Astrocyte (in vitro differentiated cells and primary cell): ENCODE measurements at places on chromosomes 1 and 21. TPM values are rescaled to one million over a fixed set of nuclear protein-coding genes. Genes with fewer than 3 reads are reported as not detected.

GRCh38 chr1:231035799-231036198 is 4.3 kb downstream of the FAM89A start:
- peaks cover 9% of the 10 kb centered on the region for H3K4me1 ChIP-seq
- H3K27me3 ChIP-seq: no peaks in the 10 kb centered on the region
- H3K27ac ChIP-seq: no peak overlapping the region
- DNase-seq: no peak
- no peaks in the 10 kb centered on the region for H3K36me3 ChIP-seq

DNA sequence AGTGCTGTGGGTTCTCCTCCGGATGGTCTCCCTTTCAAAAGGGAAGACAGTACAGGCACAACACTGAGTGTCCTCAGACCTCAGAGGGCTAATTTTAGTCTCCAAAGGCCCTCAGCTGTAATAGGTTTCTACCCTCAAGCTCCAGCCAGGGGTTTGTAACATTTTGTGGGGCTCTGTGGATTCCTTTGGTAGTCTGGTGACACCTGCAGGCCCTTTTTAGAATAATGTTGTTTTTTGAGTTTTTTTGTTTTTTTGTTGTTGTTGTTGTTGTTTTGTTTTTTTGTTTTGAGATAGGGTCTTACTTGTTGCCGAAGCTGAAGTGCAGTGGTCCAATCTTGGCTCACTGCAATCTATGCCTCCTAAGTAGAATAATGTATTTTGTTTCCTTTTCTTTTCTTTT is 15.0 kb upstream of the TMEM201 start:
- no peak for DNase-seq
- H3K4me3 ChIP-seq: no peak overlapping the region
- H3K4me1 ChIP-seq: no peaks in the 10 kb centered on the region
- H3K27ac ChIP-seq: no peak overlapping the region

GRCh38 chr1:172960454-172961208 is 90.1 kb downstream of the TNFSF18 start:
- no peak overlapping the region for H3K4me3 ChIP-seq
- H3K4me1 ChIP-seq: peaks cover 14% of the 10 kb centered on the region
- H3K36me3 ChIP-seq: no peaks in the 10 kb centered on the region
- peak; percentile 73 for DNase-seq

DNA sequence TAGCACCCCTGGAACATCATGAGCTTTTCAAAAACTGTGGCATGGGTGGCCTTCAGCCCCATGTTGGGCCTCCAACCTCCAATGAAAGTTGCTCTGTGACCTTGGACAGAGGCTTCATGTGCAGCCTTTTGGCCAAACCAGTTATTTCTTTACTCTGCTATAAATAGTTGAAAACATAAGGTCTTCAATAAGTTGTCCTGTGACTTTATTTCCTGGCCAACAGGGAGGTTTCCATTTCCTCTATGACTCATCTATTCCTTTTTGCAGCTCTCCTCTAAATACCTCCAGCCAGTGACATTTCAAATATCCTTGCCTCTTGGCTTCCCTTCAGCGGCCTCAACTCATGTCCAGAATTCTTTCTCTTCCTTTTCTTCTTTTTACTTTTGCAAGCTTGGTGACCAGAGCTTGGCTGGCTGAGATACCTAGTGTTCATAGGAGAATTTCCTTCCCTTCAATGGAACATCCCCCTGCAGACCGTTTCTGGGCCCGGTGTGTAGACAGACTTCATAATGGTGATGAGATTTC is 22.7 kb upstream of the TRIM67 start:
- H3K4me1 ChIP-seq: peaks cover 32% of the 10 kb centered on the region
- H3K36me3 ChIP-seq: no peaks in the 10 kb centered on the region
- DNase-seq: peak; percentile 91
- no peaks in the 10 kb centered on the region for H3K27me3 ChIP-seq

- H3K4me1 ChIP-seq: no peaks in the 10 kb centered on the region
- DNase-seq: no peak
- H3K36me3 ChIP-seq: no peaks in the 10 kb centered on the region
- H3K27me3 ChIP-seq: no peaks in the 10 kb centered on the region
Measured at GRCh38 chr21:27225151-27225550, 258.3 kb upstream of the ADAMTS5 start.

DNA sequence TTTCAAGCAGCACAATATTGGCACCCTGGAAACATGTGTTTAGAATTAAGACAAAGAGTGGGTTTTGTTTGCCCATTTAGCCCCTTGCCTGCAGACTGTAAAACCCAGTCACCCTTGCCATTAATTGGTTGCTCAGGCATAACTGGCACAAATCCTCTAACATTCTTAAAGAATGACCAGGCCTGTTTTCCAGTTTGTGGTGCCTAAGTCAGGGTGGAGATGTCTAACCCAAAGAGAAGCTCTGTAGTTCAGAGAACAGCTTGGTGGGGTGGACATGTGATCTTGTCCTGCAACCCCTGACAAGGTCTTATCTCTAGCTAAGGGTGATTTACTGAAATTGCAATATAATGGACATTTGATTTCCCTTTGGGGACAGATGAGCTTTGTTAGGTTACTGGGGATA is 8.8 kb upstream of the ANGPTL7 start:
- H3K27me3 ChIP-seq: no peaks in the 10 kb centered on the region
- H3K4me3 ChIP-seq: no peak overlapping the region
- H3K27ac ChIP-seq: no peak overlapping the region

DNA sequence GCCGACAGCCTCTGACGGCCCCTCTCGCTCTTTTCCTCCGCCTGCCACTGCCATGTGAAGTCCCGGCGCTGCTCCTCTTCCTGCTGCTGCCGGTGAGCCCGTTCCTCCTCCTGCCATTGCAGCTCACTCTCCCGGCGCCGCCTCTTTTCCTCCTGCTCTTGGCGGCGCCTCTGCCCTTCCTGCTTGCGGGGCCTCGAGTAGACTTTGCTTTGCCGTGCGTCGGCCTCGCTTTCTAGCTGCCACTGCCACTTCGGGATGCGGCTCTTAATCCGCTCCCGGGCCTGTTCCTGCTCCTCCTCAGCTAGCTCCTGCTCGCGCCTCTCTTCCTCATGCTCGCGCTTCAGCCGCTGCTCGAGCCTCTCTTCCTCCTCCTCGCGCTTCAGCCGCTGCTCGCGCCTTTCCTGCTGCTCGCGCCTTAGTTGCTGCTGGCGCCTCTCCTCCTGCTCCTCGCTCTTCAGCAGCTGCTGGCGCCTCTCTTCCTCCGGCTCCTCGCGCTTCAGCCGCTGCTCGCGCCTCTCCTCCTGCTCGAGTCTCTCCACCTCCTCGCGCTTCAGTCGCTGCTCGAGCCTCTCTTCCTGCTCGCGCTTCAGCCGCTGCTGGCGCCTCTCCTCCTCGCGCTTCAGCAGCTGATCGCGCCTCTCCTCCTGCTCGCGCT is 4.3 kb downstream of the TCHH start:
- peak overlapping the region; percentile 56 for H3K4me3 ChIP-seq
- no peak overlapping the region for H3K27ac ChIP-seq
- H3K4me1 ChIP-seq: peaks cover 22% of the 10 kb centered on the region
- H3K27me3 ChIP-seq: peaks cover 90% of the 10 kb centered on the region

- H3K27me3 ChIP-seq: no peaks in the 10 kb centered on the region
- H3K4me3 ChIP-seq: no peak overlapping the region
Measured at GRCh38 chr1:113396585-113396984, 6.3 kb downstream of the MAGI3 start.

GRCh38 chr1:106022312-106022902 is 1034.1 kb upstream of the PRMT6 start:
- H3K27me3 ChIP-seq: no peaks in the 10 kb centered on the region
- H3K36me3 ChIP-seq: no peaks in the 10 kb centered on the region
- no peak for DNase-seq
- no peak overlapping the region for H3K4me3 ChIP-seq

GRCh38 chr1:29502225-29502910 is 266.0 kb downstream of the PTPRU start:
- no peaks in the 10 kb centered on the region for H3K36me3 ChIP-seq
- DNase-seq: no peak
- H3K4me3 ChIP-seq: no peak overlapping the region

DNA sequence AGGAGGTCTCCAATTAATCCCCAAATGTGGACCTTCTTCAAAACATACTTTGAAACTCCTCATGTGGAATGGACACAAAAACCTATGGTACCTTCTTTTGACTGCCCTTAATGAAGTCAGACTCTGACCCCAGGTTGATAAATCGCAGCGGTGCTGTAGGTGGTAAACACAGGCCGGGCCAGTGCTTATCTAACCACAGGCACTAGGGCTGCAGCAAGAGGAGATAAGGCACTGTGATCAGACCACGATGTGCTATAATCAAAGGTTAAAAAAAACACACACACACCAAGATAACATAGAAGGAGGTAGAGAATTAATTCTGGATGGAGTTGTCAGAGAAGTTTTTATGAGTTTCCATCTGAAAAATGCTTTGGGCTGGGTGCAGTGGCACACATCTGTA is 52.3 kb upstream of the SIPA1L2 start:
- H3K36me3 ChIP-seq: no peaks in the 10 kb centered on the region
- H3K27ac ChIP-seq: no peak overlapping the region
- DNase-seq: peak; percentile 62
- H3K4me1 ChIP-seq: peaks cover 5% of the 10 kb centered on the region
- no peak overlapping the region for H3K4me3 ChIP-seq
- H3K27me3 ChIP-seq: peaks cover under 1% of the 10 kb centered on the region

DNA sequence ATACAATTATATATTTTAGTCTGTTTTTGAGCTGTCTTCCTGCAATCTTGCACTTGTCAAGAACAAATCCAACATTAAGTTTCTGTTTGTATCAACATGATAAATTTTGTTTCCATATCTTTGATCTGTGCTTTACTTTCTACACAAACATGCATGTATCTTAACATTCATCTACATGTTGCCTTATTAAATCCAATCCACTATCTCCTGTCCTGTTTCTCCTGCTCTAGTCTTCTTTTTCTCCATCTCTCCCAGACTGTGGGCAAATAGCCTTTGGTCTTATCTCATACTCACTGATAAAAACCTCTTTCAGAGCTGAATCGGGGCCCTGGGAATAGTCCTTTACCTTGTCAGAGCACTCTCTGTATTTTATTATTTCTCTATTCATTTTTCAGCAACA is 101.3 kb downstream of the PLPPR4 start:
- H3K4me3 ChIP-seq: no peak overlapping the region
- no peak overlapping the region for H3K27ac ChIP-seq
- H3K4me1 ChIP-seq: no peaks in the 10 kb centered on the region
- no peak for DNase-seq
- no peaks in the 10 kb centered on the region for H3K36me3 ChIP-seq

Gene OR2L13
- not detected in 2 replicates for total RNA-seq

Gene NMNAT2
- total RNA-seq: 0.36 and 0.50 TPM in 2 replicates

Gene DUSP23
- 30.1 and 33.0 TPM in 2 replicates for total RNA-seq

Gene CD1E
- not detected in 2 replicates for total RNA-seq

Gene CRYBG2
- 1.8 and 5.3 TPM in 2 replicates for total RNA-seq

Gene COL11A1
- 810 and 1,029 TPM in 2 replicates for total RNA-seq

Gene VPS72
- total RNA-seq: 59.0 and 62.2 TPM in 2 replicates

Gene SLAMF6
- not detected in 2 replicates for total RNA-seq

Gene NUP133
- total RNA-seq: 34.4 and 35.1 TPM in 2 replicates

Gene ELOVL1
- 124 and 131 TPM in 2 replicates for total RNA-seq
